ENCODE measurements at places on chromosomes 2 and 18. TPM values are rescaled to one million over a fixed set of nuclear protein-coding genes. Genes with fewer than 3 reads are reported as not detected.

Gene GDF7
- total RNA-seq = 0.32 TPM

GRCh38 chr2:20434588-20435294 lies 12.1 kb upstream of the RHOB start:
- no peak for ATAC-seq

DNA sequence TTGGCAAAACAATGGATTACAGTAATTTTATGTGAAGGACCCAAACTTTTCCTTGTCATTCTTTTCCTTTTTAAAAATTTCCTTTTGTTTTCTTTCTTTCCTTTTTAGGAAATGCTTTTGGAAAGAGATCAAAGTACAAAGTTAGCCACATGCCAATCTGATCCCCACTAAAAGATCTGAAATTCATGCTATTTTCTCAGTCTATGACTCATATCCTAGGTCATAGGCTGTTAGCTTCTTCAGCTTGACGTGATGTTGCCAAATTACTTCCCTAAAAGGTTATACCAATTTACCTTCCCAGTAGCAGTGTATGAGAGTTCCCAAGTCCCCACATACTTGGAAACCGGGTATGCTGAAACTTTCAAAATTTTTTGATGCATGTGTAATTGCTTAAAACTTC lies 355.3 kb downstream of the INSIG2 start:
- peak; percentile 51 for ATAC-seq

Gene SPOPL
- total RNA-seq = 8.8 TPM

DNA sequence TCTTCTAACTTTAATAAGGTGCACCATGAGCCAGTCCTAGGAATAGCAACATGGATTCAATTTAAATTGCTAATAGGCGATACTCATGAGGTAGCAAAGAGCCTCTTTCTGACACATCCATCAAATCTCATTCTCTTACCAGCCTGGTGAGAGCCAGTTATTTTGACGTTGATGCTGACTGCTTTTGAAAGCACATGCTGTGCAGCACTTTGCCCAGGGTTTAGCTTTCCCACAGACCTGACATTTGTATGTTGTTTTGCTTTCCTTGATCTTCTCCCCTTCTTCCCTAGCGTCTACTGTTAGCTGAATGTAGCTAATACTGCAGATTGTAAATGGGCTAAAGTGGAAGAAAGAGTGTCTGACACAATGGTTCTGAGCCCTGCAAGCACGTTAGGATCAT lies 101.1 kb upstream of the CCDC85A start:
- no peak for ATAC-seq

GRCh38 chr2:128626760-128627511 lies 308.3 kb upstream of the HS6ST1 start:
- no peak for ATAC-seq

Gene DSG1
- total RNA-seq = 33.7 TPM

Gene CLEC4F
- total RNA-seq = not detected

DNA sequence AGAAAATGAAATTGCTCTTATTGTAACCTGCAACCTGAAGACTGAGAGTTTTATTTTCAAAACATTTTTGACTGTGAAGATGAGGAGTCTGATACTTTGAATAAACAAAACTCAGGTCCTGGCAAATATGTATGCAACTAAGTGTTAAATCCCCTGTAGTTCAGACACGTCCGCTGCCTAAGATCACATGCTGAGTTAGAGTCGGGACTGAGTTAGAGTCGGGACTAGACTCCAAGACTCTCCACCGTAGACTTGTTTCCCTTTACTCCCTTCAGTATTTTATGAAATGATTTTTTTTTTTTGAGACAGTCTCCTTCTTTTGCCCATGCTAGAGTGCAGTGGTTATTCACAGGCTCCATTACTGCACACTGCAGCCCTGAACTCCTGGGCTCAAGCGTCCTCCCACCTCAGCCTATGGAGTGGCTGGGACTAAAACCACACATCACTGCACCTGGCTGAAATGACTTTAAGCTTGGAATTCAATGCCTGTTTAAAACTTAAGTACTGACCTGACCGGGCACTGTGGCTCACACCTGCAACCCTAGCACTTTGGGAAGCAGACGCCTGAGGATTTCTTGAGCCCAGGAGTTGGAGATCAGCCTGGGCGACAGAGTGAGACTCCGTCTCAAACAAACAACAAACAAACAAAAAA lies 28.0 kb upstream of the PMAIP1 start:
- ATAC-seq = no peak
